Fibroblast of skin of right quadriceps (primary cell): ENCODE measurements at places on chromosomes 12 and 14.

GRCh38 chr12:105141320-105141922 lies 33.9 kb downstream of the WASHC4 start:
- no peak for DNase-seq

- DNase-seq: no peak
These were observed 32.6 kb downstream of the JDP2 start for GRCh38 chr14:75460394-75460793.

DNA sequence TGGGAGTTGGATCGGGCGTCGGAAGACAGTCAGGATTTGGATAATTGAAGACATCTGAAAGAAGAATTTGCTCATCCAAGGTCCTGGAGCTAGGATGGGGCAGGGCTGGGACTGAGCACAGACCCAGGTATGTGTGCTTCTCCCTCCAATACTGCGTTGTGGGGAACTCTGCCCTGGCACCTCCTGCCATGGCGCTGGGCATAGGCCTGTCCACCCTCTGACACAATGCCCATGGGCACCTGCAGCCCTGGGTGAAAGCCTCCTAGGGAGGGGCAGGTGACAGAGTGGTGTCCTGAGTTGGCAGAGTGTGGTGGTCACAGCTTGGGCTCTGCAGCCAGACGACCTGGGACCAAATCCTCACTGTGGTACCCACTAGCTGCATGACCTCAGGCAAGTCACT lies 53.3 kb downstream of the CALM1 start:
- no peak for DNase-seq

DNA sequence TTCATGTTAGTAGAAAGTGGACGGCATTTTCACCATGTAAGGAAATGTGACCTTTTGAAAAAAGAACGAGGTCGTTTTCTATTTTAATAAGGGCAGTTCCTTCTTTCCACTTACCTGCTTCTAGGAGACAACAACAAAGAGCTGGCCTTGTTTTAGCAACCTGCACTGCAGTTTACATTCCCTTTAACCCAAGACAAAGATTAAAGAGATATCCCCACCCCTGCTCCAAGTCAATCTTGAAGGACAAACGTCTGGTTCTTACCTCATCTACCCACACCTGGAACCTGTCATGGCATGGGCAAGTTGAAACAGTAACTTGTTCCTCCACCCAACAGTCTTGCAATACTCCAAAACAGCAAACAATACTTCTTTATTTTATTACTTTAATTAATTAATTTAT lies 32.7 kb downstream of the ZCCHC8 start:
- no peak for DNase-seq

- no peak for DNase-seq
These were observed 82.0 kb downstream of the PRKCH start for GRCh38 chr14:61403411-61403810.

- DNase-seq: no peak
These were observed 186.4 kb downstream of the BTG1 start for GRCh38 chr12:91959220-91959619.

DNA sequence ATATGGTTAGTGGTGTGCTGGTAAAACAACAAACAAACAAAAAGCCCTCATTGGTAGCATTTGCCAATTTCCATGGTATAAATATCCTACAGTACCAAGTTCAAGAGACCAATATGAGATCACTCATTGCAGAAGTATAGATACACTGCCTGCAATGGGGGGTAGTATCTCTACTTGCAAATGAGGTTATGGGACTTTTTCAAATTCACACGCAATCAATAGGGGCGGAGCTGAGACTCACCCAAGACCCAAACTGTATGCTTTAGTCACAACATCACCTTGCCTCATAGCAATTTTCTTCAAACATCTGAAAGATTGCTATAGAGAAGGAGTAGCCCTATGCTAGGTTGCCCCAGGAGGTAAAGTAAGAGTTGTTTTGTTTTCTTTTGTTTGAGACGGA lies 93.7 kb downstream of the VCPKMT start:
- no peak for DNase-seq

- no peak for DNase-seq
These were observed 6.4 kb upstream of the SLC38A4 start for GRCh38 chr12:46832130-46832704.

DNA sequence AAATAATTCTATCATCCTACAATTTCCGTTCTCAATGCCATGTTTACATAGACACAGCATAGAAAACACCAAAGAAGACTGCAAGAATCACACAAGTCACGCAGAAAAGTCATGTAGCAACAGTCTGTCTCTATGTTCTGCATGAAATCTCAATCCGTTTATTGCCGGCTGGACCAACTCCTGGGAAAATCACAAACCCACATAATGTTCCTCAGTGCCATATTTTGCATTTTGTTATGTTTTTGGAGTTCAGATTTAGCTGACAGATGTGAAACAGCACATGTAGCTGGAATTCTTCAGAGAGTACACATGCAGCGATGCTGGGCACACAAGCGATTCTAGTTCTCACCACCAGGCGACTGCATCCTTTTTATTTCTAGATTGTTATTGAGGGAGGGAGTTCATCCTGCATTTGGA lies 193.1 kb downstream of the APAF1 start:
- DNase-seq: peak; percentile 36

GRCh38 chr14:33693237-33693636 lies 257.6 kb downstream of the EGLN3 start:
- peak; percentile 86 for DNase-seq

DNA sequence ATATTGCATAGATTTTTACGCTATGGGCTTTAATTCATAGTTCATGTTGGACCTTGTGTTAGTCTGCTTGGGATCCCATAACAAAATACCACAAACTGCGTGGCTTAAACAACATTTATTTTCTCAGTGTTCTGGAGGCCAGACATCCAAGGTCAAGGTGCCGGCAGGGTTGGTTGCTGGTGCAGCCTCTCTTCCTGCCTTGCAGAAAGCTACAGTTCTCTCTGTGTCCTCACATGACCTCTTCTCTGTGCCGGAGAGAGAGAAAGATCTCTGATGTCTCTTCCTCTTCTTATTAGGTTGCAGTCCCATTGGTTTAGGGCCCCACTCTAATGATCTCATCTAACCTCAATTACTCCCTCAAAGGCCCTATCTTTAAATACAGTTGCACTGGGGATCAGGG lies 170.5 kb downstream of the IPO8 start:
- no peak for DNase-seq
